ENCODE measurements at places on chromosomes 4 and X. TPM values are rescaled to one million over a fixed set of nuclear protein-coding genes. Genes with fewer than 3 reads are reported as not detected.
A peak's percentile ranks its signal among the peaks of the same experiment; 100 is the strongest.

The FAT1 gene
- total RNA-seq: 188 TPM

The CDX4 gene
- not detected for total RNA-seq

The TASL gene
- total RNA-seq: not detected

The PNMA6F gene
- not detected for total RNA-seq

The SFRP2 gene
- 5.9 TPM for total RNA-seq

The NSG1 gene
- 71.9 TPM for total RNA-seq

The GUCY1A1 gene
- 6.2 TPM for total RNA-seq

The GRIA3 gene
- total RNA-seq: 9.2 TPM

The C1QTNF7 gene
- total RNA-seq: 1.8 TPM

The AKAP17A gene
- 53.0 TPM for total RNA-seq

GRCh38 chr4:143700416-143701352, at the start of gene FREM3:
Gene FREM3 (minus strand): TSS chr4:143700675. CDS start chr4:143700675, 0 bp downstream.
- H3K4me1 ChIP-seq: no peaks in the 10 kb centered on the region
- no peaks in the 10 kb centered on the region for H3K36me3 ChIP-seq
- H3K27ac ChIP-seq: no peak within 1 kb of the TSS
- no peak for DNase-seq
- H3K27me3 ChIP-seq: peaks cover 85% of the 10 kb centered on the region

DNA sequence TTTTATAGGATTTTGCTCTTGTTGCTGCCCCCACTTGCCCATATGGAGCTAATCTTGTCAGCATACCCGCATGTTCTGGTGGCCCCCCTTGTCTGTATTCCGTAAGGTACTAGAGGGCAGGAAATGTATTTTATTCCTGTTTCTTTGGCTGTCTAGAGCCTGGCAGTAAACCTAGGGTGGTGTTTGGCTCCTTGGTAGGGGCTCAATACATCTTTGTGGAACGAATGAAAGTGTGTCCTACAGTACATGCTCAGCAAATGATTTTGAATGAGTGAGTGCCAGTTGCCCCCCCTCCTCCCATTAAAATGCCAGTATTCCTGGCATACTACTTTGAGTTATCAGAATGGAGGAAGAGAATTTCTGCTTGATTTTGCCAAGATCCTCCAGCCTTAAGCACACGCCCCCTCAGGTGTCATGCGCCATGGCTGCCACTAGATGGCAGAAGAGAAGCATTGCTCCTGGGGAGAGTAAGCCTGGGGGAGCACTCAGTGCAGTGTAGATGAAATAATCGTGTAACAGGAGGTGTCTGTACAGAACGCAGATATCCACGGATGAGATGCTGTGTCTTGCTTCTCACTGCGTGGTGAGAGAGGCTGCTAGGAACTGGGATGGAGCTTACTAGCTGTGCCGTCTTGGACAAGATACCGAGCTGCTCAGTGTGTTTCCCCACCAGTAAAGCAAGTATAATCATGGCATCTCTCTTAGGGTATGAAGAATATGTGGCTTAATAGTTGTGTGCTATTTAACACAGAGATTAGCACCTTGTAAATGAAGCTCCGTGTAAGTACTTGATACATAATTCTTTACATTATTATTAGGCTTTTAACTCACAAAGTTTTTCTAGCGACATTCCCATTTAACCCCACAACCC, 17.2 kb upstream of the RNF212 start:
- no peaks in the 10 kb centered on the region for H3K36me3 ChIP-seq
- H3K4me1 ChIP-seq: no peaks in the 10 kb centered on the region
- H3K27ac ChIP-seq: no peak overlapping the region
- DNase-seq: no peak

GRCh38 chr4:57131849-57132742, 21.9 kb upstream of the IGFBP7 start:
- no peak overlapping the region for H3K27ac ChIP-seq
- no peaks in the 10 kb centered on the region for H3K27me3 ChIP-seq
- peaks cover 21% of the 10 kb centered on the region for H3K4me1 ChIP-seq
- H3K36me3 ChIP-seq: peaks cover 1% of the 10 kb centered on the region
- peak overlapping the region; percentile 8 for H3K4me3 ChIP-seq
- DNase-seq: no peak

- H3K4me1 ChIP-seq: no peaks in the 10 kb centered on the region
- no peaks in the 10 kb centered on the region for H3K27me3 ChIP-seq
- no peaks in the 10 kb centered on the region for H3K36me3 ChIP-seq
- no peak overlapping the region for H3K4me3 ChIP-seq
These were observed 243.0 kb upstream of the TEX13A start for GRCh38 chrX:105463473-105463872.

DNA sequence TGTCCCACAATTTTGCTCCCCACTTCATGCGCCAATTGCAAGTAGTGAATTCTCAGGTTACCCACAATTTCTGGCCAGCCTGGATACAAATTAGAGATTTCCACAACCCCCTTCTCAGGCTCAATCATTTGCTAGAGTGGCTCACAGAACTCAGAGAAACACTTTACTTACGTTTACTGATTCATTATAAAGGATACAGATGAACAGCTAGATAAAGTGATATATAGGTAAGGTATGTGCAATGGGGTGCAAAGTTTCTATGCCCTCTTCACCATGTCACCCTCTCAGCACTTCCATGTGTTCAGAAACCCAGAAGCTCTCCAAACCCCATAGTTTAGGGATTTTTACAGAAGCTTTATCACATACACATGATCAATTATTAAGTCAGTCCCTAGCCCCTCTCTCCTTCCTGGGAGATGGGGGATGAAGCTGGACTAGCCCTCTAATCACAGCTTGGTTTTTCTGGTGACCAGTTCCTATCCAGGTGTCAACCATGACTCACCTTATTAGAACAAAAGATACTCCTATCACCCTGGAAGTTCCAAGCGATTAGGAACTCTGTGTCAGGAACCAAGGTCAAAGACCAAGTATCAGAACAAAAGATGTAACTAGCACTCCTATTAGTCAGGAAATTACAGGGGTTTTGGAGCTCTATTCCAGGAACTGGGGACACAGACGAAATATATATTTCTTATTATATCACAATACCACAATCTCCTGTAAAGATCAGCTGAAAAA, 33.5 kb upstream of the PRRG1 start:
- H3K27me3 ChIP-seq: no peaks in the 10 kb centered on the region
- H3K4me1 ChIP-seq: no peaks in the 10 kb centered on the region
- H3K27ac ChIP-seq: no peak overlapping the region
- no peak overlapping the region for H3K4me3 ChIP-seq
- no peak for DNase-seq

GRCh38 chrX:103250977-103251376, 4.0 kb downstream of the TCEAL8 start:
- no peak for DNase-seq
- no peaks in the 10 kb centered on the region for H3K27me3 ChIP-seq
- peaks cover 17% of the 10 kb centered on the region for H3K36me3 ChIP-seq
- peaks cover 14% of the 10 kb centered on the region for H3K4me1 ChIP-seq
- peak overlapping the region; percentile 87 for H3K27ac ChIP-seq
- peak overlapping the region; percentile 48 for H3K4me3 ChIP-seq

DNA sequence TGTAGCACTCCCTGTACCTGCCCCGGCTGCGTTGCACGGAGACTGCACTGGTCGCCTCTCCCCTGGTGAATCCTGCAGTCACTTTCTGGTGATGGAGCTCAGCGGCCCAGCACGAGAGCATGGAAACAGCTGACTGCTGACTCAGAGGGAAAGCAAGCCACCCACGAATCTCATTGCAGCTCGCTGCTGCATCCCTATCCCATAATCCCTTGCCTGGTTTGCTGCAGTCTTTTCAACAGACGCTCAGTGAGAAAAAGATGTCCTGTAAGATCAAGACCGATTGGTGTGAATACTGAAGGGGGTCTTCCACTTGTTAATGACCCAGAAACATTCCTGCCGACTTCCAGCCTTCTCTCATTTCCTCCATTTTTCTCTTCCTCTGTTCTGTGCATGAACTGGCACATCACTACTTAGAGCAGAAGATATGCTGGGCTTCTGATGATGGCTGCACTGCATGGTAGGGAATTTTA, 52.9 kb downstream of the TRIM2 start:
- H3K36me3 ChIP-seq: peaks cover 16% of the 10 kb centered on the region
- no peak for DNase-seq
- H3K27me3 ChIP-seq: no peaks in the 10 kb centered on the region
- H3K27ac ChIP-seq: no peak overlapping the region
- peaks cover 22% of the 10 kb centered on the region for H3K4me1 ChIP-seq

GRCh38 chr4:79603681-79604080, 195.7 kb upstream of the GK2 start:
- H3K27ac ChIP-seq: no peak overlapping the region
- H3K27me3 ChIP-seq: no peaks in the 10 kb centered on the region
- H3K4me1 ChIP-seq: no peaks in the 10 kb centered on the region
- no peak for DNase-seq
- no peaks in the 10 kb centered on the region for H3K36me3 ChIP-seq

- no peak overlapping the region for H3K4me3 ChIP-seq
- DNase-seq: no peak
- H3K4me1 ChIP-seq: no peaks in the 10 kb centered on the region
- no peaks in the 10 kb centered on the region for H3K27me3 ChIP-seq
These were observed 35.7 kb downstream of the IDS start for GRCh38 chrX:149469406-149469805.

- H3K4me3 ChIP-seq: peak within 1 kb of the TSS; percentile 95
- H3K27ac ChIP-seq: no peak within 1 kb of the TSS
- peaks cover 5% of the 10 kb centered on the region for H3K27me3 ChIP-seq
These were observed at the start of gene GLRB for GRCh38 chr4:157075811-157076577. Gene GLRB (plus strand): TSS chr4:157076150. CDS start chr4:157078025, 1,875 bp downstream.

DNA sequence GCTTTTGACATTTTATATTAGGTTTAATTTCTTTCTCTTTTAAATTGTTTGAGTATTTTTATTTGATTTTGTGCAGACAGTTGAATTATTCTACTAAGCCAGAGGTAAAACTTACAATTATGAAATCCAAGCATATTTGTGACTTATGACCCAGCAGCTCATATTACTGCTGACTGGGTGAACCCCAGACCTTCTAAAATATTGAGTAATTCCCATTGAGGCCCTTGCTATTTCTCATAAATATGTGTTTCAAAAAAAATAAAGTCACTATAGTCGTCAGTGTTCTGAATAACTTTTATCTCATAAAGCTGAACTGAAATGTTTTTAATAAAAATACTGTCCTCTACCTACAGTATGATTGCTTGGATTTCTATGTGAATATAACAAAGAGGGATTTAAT, 303.1 kb downstream of the IQCM start:
- no peaks in the 10 kb centered on the region for H3K36me3 ChIP-seq
- H3K27ac ChIP-seq: no peak overlapping the region
- no peaks in the 10 kb centered on the region for H3K27me3 ChIP-seq
- H3K4me3 ChIP-seq: no peak overlapping the region
- DNase-seq: no peak
- no peaks in the 10 kb centered on the region for H3K4me1 ChIP-seq

DNA sequence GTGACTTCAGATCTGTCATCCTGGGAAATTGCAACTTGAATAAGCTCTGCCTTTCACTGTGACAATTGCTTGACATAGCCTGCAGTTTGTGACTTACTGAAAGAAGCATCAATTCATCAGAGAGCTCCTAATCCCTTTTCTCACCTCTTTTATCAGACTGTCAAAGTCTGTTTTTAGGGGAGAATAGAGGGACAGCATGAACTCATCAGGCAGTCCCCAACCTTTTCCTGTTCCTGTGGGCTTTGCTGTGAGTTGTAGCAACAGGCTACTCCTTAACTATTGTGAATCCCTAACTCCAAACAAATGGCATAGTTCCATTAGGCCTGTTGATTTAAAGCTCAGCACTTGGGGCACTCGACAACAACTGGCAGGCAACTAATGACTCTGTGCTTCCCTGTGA, 64.9 kb downstream of the DOCK11 start:
- no peak for DNase-seq
- H3K4me1 ChIP-seq: peaks cover 6% of the 10 kb centered on the region
- H3K4me3 ChIP-seq: no peak overlapping the region
- H3K36me3 ChIP-seq: peaks cover 16% of the 10 kb centered on the region
- H3K27me3 ChIP-seq: no peaks in the 10 kb centered on the region
- H3K27ac ChIP-seq: no peak overlapping the region

- peak; percentile 71 for DNase-seq
- H3K27me3 ChIP-seq: peaks cover 3% of the 10 kb centered on the region
- H3K36me3 ChIP-seq: no peaks in the 10 kb centered on the region
- H3K4me1 ChIP-seq: peaks cover 24% of the 10 kb centered on the region
These were observed 255 bp upstream of the CNOT6L start for GRCh38 chr4:77819404-77819842.

- peaks cover 19% of the 10 kb centered on the region for H3K4me1 ChIP-seq
- peak; percentile 67 for DNase-seq
- peaks cover 47% of the 10 kb centered on the region for H3K27me3 ChIP-seq
- H3K27ac ChIP-seq: peak within 1 kb of the TSS; percentile 9
These were observed at the start of gene DDIT4L for GRCh38 chr4:100189820-100190642. Gene DDIT4L (minus strand): TSS chr4:100190468. CDS start chr4:100189983, 485 bp downstream.

DNA sequence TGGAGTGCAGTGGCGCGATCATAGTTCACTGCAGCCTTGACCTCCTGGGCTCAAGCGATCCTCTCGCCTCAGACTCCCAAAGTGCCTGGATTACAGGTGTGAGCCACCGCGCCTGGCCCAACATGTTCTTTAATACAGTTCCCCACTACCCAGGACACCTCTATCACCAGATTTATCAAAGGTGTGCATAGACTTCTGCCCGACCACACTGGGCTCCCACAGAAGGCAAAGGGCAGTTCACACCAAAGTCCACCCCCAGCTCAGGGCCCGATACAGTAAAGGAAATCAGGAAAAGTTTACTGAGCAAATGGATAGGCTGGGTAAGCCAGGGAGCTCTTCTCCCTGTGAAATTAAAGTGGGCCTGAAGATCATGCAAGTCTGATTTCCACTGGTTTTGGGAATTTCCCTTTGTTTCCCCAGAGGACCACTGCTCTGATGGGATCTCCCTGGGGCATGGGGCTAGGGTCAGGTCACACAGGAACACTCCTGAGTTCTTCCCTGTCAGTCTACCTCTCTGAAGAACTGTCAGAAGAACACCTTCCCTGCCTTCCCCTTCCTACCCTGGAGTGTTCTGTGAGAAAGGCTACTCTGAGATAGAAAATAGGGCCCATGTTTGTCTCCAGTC, 17.7 kb upstream of the PIM2 start:
- H3K27ac ChIP-seq: no peak overlapping the region
- H3K4me1 ChIP-seq: no peaks in the 10 kb centered on the region
- H3K4me3 ChIP-seq: no peak overlapping the region
- H3K27me3 ChIP-seq: no peaks in the 10 kb centered on the region

DNA sequence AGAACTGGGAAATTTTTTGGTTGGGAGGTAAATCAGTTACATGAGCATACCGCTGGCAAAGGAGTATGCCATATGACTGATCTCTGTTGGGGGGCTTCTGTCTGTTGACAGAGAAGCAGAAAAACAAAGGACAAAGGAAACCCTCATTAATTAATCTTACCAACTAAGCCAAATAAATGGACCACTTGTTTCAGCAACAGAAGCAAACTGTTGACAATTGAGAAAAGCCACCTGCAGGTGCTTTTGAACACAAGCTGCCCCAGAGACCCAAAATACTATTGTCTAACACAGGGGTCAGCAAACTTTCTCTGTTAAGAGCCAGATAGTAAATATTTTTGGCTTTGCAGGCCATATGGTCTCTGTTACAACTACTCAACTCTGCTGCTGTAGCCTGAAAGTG, 7.0 kb upstream of the FRYL start:
- H3K27ac ChIP-seq: no peak overlapping the region
- no peaks in the 10 kb centered on the region for H3K27me3 ChIP-seq
- H3K4me3 ChIP-seq: no peak overlapping the region
- no peak for DNase-seq
- H3K4me1 ChIP-seq: peaks cover 7% of the 10 kb centered on the region
